ENCODE measurements at places on chromosomes 4 and X.

DNA sequence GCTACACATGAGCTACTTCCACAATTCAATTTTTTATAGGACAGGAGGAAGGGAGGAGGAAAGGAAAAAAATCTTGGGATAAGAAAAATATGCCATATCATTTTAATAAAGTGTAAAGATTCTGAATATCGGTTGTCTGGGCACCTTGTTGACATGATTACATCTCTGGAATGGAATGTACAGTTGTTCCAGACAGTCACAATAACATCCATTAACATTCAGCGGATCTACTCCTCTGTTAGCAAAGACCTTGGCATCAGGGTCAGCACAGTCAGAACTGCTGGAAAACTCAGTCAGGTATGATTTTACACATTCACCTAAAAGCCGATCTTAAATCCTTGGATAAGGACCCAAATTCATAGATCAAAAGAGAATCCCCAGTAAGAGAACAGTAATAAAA lies 85.4 kb upstream of the ARMCX2 start:
- DNase-seq, result no peak

DNA sequence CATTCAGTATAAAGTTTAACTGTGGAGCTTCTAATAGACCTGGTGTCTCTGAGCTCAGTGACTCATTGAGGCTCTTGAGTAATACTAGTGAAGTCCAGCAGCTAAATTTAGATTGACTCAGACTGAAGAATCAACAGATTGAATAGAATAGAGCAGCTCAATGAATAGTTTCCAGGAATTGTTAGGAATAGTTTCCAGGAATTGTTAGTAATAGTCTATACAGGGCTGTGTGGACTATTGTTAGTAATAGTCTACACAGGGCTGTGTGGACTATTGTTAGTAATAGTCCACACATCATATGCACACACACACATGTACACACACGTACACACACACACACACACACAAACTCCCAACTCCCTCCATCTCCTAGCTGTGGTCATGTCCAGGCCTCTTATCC lies 3.0 kb downstream of the GIMD1 start:
- DNase-seq, result no peak

GRCh38 chrX:20320461-20321159 lies 53.9 kb upstream of the RPS6KA3 start:
- no peak for DNase-seq

GRCh38 chr4:40238700-40239548 lies 42.1 kb downstream of the RHOH start:
- no peak for DNase-seq

DNA sequence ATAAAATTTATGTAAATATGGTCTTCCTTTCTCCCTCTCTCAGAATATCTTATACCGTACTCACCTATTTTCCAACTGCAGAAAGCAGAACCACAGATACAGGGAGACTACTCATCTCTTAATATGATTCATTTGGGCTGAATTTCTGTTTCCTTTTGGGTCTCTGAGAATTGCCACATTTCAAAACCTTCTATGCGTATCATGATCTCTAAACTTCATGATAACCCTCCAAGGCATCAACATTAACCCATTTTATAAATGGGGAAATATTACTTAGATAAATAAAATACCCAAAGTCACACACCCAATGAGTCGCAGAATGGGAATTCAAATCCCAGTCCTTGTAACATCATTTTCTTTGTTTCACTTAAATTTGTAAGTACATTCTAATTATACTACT lies 16.6 kb upstream of the PRDM8 start:
- DNase-seq, result no peak

- DNase-seq, result no peak
Measured at GRCh38 chr4:41992967-41993857, 2.9 kb downstream of the SLC30A9 start.
